ENCODE measurements at places on chromosomes 16 and 17.

DNA sequence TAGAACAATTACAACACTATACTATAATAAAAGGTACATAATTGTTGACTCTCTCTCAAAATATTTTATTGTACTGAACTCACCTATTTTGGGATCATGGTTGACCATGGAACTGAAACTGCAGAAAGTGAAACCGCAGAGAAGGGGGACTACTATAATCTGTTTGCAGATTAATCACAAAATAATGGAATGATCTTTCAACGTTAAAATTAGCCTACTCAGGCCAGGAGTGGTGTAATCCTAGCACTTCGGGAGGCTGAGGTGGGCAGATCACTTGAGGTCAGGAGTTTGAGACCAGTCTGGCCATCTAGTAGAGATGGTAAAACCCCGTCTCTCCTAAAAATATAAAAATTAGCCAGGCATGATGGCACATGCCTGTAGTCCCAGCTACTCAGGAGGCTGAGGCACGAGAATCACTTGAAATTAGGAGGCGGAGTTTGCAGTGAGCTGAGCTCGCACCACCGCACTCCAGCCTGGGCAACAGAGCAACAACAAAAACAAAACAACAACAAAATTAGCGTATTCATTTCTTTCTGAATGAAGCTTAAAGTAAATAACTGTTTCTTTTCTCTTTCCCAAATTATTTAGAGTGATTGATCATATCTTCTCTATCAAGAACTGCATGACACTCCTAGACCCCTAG lies 45.6 kb downstream of the IKZF3 start:
- no peak for DNase-seq

GRCh38 chr17:3545151-3545550 lies 12.5 kb downstream of the TRPV3 start:
- no peak for DNase-seq

DNA sequence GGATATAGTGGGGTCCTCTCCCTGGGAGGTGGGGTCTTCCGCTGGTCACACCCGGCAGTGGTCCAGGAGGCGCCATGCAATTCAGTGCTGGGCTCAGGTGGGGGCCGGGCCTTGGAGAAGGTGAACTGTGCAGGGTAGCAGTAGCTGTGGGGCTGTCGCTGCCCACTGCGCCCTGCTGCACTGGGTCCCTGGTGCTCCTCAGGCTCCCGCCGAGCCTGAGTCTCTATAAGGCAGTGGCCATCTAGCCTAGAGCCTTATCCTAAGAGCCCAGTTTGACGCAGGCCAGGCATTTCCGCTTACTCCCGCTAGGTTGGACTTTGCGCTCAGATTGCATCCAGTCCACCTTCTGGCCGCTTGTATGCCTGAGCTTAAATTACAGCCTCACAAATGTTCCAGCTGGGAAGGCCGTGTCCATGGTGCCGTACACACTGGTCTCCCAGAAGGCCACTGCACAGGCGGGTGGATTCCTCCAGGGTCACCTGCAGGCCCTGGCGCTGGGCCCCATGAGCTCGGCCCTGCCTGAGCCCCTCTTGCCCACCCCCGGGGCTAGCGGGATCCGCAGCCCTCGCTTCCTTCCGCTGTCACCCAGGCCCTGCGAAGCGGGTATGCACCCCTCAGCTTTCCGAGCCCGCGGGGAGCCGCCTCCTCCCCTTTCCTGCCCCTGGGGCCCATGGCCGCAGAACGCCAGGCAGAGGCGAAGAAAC lies 1762.2 kb downstream of the TP53TG3F start:
- no peak for DNase-seq

DNA sequence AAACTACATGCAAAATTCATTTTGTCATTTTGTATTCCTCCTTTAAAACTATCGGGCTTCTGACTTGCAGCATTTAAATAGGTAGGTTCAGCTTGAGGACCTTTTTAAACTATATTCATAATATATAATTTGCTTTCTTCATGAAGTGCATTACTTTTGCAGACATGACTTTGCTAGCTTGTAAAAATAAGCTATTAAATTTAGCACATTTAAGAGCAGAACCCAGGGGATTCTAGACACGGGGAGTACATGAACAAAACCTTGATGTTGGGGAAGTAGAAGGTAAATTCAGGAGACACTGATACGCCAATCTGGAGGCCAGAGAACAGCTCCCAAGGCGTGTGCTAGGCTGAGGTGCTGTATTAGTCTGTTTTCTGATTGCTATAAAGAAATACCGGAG lies 32.3 kb upstream of the NUDT7 start:
- no peak for DNase-seq

GRCh38 chr17:51640108-51640622 lies 379.8 kb downstream of the UTP18 start:
- no peak for DNase-seq

DNA sequence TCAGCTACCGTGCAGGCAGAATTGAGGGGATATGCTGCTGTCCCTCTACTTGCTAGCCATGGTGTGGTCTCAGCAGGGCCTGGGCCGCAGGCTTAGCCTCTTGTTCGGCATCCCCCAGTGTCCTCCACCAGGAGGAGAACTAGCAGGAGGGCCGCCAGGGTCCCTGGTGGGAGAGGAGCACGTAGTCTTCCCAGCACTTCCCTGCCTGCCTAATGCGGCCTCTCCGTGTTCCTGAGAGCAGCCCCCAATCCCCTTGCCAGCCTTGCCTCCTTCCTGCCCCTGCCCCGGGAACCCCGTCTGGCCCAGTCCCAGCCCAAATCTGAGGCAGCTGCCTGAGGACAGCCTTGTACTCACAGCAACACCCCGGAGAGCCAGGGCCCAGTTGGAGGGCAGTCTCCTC lies 38.1 kb downstream of the PLD6 start:
- DNase-seq: no peak

- peak; percentile 16 for DNase-seq
Observed at GRCh38 chr17:48513097-48513496, 17.7 kb downstream of the HOXB1 start.

DNA sequence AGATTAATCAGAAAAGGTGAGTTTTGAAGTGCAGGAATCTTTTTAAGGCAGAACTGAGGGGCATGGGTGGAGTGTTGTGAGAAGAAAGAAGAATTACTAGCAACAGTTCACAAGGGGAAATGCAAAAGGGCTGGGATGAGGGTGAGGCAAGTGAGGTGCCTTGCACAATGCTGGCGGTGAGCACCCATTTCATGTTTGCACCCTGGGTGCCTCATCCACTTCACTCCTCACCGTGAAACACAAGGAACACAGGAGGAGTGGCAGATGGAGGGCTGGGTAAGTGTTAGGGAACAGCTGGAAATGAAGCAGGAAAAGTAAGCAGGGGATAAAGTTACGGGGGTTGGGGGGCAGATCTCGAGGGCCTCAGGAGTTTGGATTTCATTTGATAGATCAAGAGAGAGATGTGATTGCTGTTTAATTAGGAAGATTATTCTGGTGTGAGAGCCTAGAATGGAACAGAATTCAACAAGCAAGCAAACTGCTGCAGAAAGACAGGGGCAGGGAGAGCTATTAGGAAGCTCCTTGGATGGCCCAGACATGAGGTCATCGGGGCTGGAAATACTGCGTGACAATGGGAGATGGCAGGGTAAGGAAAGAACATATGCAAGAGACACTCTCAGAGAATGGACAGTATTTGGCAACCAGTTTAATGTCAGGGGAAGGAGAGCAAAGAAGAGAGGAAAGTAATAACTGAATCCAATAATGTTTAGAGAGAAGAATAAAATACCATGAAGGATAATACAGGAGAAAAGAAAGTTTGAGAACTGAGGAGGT lies 8.3 kb upstream of the HEATR6 start:
- DNase-seq: no peak

DNA sequence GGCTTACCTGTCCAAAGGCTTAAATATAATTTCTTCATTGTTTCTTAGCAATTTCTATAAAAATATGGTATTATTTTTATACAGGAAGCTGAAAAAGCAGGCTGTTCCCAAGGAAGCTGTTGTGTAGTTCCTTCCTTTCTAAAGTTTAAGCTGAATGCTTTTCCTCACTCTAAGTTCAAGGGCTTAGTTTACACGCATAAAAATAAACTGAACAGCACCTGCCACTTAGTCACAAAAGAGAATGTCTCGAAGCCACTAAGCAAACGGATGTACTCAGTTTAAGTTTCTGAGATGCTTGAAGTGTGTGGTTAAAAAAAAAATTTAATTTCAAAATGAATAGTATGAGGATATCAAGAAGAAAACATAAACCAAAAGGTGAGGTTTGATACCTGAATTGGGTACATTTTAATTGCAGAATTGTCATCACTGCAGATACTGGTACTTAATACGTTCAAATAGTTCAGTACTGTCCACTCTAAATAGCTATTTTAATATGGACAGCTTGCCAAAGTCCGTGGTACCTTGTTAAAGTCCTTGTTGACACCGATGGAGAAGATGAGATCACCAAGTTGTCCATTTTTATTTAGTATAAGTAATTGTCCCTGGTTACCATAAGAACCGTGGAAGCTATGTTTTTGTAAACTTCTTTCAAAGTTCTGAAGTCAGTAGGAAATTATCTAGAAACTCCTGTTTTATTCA lies 38.1 kb downstream of the MRTFB start:
- DNase-seq: no peak

DNA sequence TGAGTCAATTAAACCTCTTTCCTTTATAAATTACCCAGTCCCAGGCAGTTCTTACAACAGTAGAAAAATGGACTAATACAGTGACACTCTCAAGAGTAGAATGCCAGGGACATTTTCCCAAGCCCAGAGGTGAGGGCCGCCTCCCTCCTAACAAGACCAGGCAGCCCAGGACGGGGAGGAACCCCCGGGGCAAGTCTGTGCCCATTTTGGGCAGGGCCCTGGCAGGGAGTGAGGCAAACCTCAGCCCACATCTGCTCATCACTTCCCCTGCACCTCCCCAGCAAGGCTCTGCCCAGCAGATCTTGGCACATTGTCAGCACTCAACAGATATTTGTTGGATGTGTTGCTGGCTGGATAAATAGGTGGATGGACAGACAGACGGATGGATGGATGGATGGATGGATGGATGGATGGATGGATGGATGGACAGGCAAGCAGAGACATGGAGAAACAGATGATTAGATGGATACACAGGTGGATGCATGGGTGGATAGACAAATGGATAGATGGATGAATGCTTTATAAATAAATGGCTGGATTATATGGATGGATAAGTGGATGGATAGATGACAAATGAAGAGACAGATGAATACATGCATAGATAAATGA lies 271.3 kb downstream of the PARN start:
- no peak for DNase-seq

GRCh38 chr16:65195998-65196397 lies 74.1 kb upstream of the CDH11 start:
- DNase-seq: no peak

DNA sequence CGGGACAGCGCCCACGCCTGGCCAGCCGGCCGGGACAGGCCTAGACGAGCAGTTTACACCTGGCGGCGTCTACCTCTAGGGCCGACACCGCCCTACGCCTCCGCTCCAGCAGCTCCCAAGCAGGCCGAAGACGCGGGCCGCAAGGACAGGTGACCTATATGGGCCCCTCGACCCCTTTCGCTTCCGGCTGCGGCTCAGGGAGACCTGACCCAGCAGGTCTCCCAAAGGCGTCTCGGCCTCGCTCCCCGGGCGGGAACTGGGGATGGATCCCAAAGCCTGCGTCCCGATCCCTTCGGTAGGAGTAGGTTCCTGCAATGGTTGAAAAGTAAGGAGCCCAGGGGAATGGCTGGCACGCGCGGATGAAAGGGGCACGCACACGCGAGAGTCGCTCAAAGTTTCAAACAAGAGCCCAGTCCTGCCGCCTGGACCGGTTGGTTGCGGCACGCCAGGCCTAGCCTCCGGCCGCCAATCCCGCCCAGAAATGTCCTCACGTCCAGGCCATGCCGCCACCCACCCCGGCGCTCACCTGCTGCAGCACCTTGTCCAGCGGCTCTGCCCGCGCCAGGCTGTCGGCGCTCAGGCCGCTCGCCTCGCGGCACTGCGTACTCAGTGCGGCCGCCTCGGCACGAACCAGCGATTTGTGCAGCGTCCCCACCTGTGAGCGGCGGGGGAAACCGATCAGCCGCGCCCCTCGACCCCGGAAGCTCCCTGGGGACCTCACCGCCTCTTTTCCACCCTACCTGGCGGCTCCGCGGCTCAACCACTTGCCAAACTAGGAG lies 630 bp downstream of the ESRP2 start:
- no peak for DNase-seq

- DNase-seq: no peak
Observed at GRCh38 chr17:3935140-3935542, 18.9 kb upstream of the P2RX1 start.

DNA sequence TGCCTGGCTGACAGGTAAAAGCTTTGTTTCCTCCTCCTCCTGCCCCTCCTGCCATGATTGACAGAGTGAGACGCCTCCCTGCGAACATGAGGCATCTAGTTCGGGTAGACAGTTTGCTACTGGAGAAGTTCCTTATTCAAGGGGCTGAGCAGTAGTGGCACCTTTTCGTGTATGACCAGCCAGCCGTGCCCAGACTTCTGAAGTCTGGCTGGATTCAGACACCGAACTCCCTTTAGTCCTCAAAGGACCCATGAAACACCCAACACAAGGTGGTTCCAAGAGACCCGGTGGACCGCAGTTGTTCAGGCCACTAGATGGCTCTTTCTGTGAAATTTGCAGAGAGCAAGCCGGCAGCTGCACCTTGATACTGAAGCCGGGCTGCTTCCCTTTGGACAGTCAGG lies 192.8 kb downstream of the XYLT1 start:
- no peak for DNase-seq

DNA sequence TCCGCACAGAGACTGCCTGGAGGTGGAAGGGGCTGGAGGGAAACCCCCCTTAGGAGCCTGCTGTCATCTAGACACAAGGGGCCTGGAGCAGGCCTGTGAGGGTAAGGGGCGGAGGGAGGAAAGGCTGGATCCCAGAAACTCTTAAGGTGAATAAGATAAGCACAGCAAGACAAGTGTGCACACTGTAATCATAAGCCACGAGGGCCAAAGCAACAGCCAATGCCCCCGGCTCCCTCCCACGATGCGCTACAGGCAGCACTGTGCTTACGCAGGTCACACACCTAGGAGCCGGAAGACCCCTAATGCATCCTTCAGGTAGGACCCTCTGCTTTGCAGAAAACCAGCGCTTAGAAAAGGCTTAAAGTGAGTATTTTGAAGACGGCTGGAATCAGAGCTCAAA lies 24.6 kb downstream of the ZFHX3 start:
- DNase-seq: no peak

GRCh38 chr16:24749310-24749709 lies 19.9 kb downstream of the TNRC6A start:
- no peak for DNase-seq

GRCh38 chr16:27318392-27319256 lies 4.8 kb downstream of the IL4R start:
- DNase-seq: peak; percentile 61

GRCh38 chr17:49602783-49603182 lies 27.1 kb downstream of the NXPH3 start:
- no peak for DNase-seq

GRCh38 chr17:81403671-81404534 lies 8.6 kb downstream of the BAHCC1 start:
- no peak for DNase-seq
